ENCODE measurements at places on chromosomes 6 and 20. TPM values are rescaled to one million over a fixed set of nuclear protein-coding genes. Genes with fewer than 3 reads are reported as not detected.

HLA-DRA gene
- total RNA-seq = 274 TPM

ARFGEF3 gene
- 1.6 TPM for total RNA-seq

MMP24 gene
- total RNA-seq = 0.52 TPM

DCBLD1 gene
- total RNA-seq = 16.8 TPM

PBOV1 gene
- total RNA-seq = not detected

RSPH9 gene
- 0.75 TPM for total RNA-seq

C6orf15 gene
- not detected for total RNA-seq

ARFGAP1 gene
- total RNA-seq = 75.6 TPM

TP53RK gene
- 10.4 TPM for total RNA-seq

PSMB8 gene
- 58.4 TPM for total RNA-seq

Measured in aorta (tissue), 5 donors.